Endodermal cell (in vitro differentiated cells): ENCODE measurements at places on chromosomes 6 and 20. TPM values are rescaled to one million over a fixed set of nuclear protein-coding genes. Genes with fewer than 3 reads are reported as not detected.

The REM1 gene
- not detected in 3 replicates for total RNA-seq

DNA sequence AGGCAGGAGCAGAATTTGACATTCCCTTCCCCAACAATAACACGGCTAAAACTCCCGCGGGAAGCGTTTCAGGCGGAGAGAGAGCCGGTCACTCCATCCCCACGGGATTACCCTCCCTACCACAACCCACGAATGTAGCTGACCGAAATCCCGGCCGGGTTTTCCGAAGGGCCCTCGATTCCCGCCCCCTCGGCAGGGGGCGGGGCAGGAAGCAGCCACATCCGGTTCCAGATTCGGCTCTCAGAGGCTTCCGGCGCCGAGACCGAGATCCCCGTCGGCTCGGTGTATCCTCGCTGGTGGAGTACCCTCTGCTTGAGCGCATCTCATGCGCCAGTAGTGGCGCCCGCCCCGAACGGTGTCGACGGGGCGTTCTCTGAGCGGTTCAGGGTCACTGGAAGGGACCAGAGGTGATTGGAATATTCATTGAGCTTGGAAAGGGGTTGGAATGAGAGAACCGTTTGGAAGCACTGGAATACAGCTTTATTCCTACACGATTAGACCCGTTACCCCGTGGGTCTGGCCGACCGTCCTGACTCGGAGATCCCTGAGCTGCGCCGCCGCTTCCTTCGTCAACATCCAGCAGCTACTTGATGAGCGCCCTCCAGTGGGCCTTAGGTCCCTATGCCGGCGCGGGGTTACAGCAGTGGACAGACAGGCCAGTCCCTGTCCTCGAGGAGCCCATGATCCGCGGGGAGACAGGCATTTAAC lies 649 bp upstream of the RGL2 start:
- H3K4me3 ChIP-seq = peak overlapping the region; percentile 99
- peak; percentile 94 for DNase-seq
- no peaks in the 10 kb centered on the region for H3K27me3 ChIP-seq
- H3K36me3 ChIP-seq = peaks cover 10% of the 10 kb centered on the region
- peak overlapping the region; percentile 94 for H3K27ac ChIP-seq
- H3K4me1 ChIP-seq = no peaks in the 10 kb centered on the region

The TMEM170B gene
- 5.3 to 6.6 TPM (median 5.7 TPM) in 3 replicates for total RNA-seq

The RSPO3 gene
- total RNA-seq = 0.14 and 0.31 TPM in 2 replicates

DNA sequence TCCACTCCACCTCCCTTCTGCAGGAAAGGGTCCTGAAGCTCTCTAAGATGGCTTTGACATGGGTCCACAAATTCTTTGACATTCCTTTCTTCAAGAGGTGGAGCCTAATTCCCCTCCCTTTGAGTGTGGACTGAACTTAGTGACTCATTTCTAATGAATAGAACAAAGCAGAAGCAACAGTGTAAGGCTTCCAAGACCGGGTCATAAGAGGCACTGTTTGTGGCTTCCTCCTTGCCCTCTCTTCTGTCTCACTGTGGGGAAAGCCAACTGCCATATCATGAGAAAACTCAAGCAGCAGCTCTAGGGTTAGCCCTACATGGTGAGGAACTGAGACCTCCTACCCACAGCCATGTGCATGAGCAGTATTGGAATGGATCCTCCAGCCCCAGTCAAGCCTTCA lies 5.9 kb upstream of the CDK5RAP1 start:
- no peaks in the 10 kb centered on the region for H3K4me1 ChIP-seq
- no peaks in the 10 kb centered on the region for H3K36me3 ChIP-seq
- no peak overlapping the region for H3K27ac ChIP-seq
- H3K4me3 ChIP-seq = no peak overlapping the region
- DNase-seq = no peak

GRCh38 chr20:40654876-40655275 lies 34.2 kb downstream of the MAFB start:
- DNase-seq = no peak
- H3K36me3 ChIP-seq = no peaks in the 10 kb centered on the region
- H3K27me3 ChIP-seq = no peaks in the 10 kb centered on the region
- no peak overlapping the region for H3K27ac ChIP-seq
- H3K4me1 ChIP-seq = no peaks in the 10 kb centered on the region
- H3K4me3 ChIP-seq = no peak overlapping the region
